ENCODE measurements at places on chromosomes 1 and 21. TPM values are rescaled to one million over a fixed set of nuclear protein-coding genes. Genes with fewer than 3 reads are reported as not detected.

Gene EPHA2
- 15.6 TPM for total RNA-seq

Gene TRAF5
- total RNA-seq, result 29.7 TPM

Gene TMEM51
- 8.6 TPM for total RNA-seq

Gene FAM72D
- total RNA-seq, result not detected

GRCh38 chr1:178942285-178943198 lies 71.7 kb upstream of the ANGPTL1 start:
- no peak overlapping the region for H3K27ac ChIP-seq
- no peaks in the 10 kb centered on the region for H3K36me3 ChIP-seq
- H3K27me3 ChIP-seq, result no peaks in the 10 kb centered on the region
- peaks cover 74% of the 10 kb centered on the region for H3K4me1 ChIP-seq

- H3K4me3 ChIP-seq, result no peak overlapping the region
- DNase-seq, result no peak
- no peak overlapping the region for H3K27ac ChIP-seq
Observed at GRCh38 chr1:36553591-36554322, 71.0 kb upstream of the CSF3R start.

Measured in esophagus muscularis mucosa (tissue), 4 donors.